ENCODE measurements at places on chromosomes 11 and 22.

GRCh38 chr11:130691581-130691980 is 224.7 kb downstream of the SNX19 start:
- H3K36me3 ChIP-seq = no peaks in the 10 kb centered on the region
- no peak for DNase-seq
- peaks cover 6% of the 10 kb centered on the region for H3K27me3 ChIP-seq
- H3K4me1 ChIP-seq = no peaks in the 10 kb centered on the region

DNA sequence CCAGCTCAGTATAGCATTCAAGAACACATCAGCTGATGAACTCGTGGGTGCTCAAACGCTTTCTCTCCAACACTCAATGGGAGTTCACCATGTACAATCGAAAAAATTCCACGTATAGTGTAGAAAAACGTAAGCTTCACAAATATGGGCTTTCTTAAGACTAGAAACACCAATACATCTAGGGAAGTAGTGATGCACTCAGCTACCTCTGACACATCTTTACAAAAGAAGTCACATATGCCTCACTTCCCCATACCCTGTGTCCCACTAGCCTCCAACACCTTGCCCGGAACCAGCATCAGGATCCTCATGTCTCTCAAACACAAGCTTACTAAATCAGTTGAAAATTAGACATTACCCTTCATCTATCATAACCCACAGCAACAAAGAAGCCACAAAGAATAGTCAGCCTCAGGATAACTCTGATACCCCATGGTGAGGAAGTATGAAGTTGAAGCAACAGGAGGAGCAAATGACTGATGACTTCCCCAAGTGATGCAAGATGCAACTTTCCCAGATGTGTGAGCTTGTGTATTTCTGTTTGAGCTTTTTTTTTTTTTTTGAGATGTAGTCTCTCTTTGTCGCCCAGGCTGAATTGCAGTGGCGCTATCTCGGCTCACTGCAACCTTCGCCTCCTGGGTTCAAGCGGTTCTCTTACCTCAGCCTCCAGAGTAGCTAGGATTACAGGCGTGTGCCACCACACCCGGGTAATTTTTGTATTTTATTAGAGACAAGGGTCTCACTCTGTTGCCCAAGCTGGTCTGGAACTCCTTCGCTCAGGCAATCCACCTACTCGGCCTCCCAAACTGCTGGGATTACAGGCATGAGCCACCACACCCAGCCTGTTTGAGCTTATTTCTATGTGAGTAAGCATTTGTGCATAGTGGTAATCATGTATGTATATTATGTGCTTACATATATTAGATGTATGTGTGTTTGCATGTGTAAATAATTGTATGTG is 8.5 kb upstream of the DENND5A start:
- no peaks in the 10 kb centered on the region for H3K36me3 ChIP-seq
- H3K27me3 ChIP-seq = no peaks in the 10 kb centered on the region
- H3K4me1 ChIP-seq = peaks cover 7% of the 10 kb centered on the region
- DNase-seq = no peak

- H3K36me3 ChIP-seq = no peaks in the 10 kb centered on the region
- peak; percentile 39 for DNase-seq
- H3K4me3 ChIP-seq = no peak overlapping the region
- no peak overlapping the region for H3K27ac ChIP-seq
- H3K27me3 ChIP-seq = peaks cover 11% of the 10 kb centered on the region
Observed at GRCh38 chr22:48089601-48090331, 1327.3 kb downstream of the TBC1D22A start.

DNA sequence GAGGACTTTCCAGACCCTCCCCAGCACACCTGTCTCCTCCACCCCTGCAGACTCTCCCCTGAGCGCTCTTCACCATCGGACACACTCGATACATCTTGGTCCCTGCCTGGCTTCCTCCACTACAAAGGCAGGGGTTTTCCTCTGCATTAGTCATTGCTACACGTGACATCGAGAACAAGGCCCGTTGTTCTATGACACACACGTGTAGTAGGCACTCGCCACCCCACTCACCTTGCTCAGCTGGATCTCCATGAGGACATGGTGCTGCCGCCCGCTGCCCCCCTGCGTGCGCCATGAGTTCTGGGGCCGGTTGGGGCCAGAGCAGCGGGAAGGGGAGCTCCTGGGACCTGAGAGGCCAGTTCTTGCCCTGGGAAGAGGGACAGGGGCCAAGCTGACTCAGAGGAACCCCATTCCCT is 16.7 kb downstream of the ATG2A start:
- H3K4me3 ChIP-seq = peak overlapping the region; percentile 1
- H3K36me3 ChIP-seq = peaks cover 5% of the 10 kb centered on the region
- H3K27me3 ChIP-seq = no peaks in the 10 kb centered on the region

DNA sequence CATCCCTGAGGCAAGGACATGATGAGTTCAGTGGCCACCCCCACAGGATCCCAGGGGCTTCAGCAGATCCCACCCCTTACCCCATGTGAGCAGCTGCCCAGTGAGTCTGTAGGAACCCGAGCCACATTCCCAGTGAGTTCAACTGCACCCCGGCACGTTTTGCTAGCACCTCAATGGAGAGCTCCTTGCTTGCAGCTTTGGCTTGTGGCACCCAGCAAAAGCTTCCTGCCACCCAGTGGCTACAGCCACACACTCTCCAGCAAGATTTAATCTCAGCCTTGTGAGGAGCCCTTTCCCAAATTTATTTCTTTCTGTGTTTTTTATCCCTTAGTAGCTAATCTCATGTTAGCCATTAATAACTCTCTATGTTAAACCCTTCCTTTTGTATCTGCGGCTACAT is 4.0 kb downstream of the SAA1 start:
- H3K27ac ChIP-seq = no peak overlapping the region
- no peak for DNase-seq
- H3K4me3 ChIP-seq = no peak overlapping the region
- H3K36me3 ChIP-seq = peaks cover under 1% of the 10 kb centered on the region
- H3K4me1 ChIP-seq = peaks cover 3% of the 10 kb centered on the region
- H3K27me3 ChIP-seq = no peaks in the 10 kb centered on the region

DNA sequence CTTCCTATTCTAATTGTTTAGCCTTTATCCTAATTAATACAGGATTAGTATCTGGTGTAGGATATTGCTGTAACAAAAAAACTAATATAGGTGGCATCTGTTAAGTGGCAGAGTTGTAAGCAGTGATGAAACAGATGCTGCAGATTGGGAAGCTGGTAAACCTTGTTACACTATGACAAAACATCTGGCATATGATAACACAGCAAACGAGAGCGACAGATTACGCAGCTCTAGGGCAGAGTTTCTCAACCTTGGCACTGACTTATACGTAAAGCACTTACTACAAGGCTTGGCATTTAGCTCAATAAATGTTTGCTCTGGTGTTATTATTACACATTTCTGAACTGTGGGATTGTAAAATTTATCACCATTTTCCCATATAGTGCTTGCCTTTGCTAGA is 137.0 kb downstream of the ATG16L2 start:
- H3K27ac ChIP-seq = no peak overlapping the region
- H3K4me1 ChIP-seq = peaks cover 5% of the 10 kb centered on the region
- H3K36me3 ChIP-seq = peaks cover 4% of the 10 kb centered on the region
- H3K27me3 ChIP-seq = no peaks in the 10 kb centered on the region
- H3K4me3 ChIP-seq = no peak overlapping the region

DNA sequence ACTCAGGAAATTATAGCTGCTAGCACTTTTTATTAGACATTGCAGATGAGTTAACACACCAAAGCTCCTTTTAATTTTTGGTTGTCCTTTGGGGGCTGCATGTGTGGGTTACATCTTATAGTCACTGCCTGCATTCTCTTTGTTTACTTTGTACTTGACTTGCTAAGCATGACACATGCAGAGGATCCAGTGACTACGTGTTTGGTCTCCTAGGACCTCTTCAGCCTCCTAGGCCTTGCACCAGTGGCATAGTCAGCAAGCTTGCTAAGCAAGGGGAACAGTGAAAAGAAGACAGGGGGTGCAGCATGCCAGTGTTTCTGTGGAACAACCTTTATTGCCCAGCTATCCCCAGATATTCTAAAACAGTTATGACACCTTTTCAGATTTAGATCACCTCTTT is 108.2 kb downstream of the PAX6 start:
- DNase-seq = no peak
- H3K4me3 ChIP-seq = no peak overlapping the region
- peaks cover 4% of the 10 kb centered on the region for H3K36me3 ChIP-seq
- no peaks in the 10 kb centered on the region for H3K27me3 ChIP-seq
- H3K4me1 ChIP-seq = no peaks in the 10 kb centered on the region

DNA sequence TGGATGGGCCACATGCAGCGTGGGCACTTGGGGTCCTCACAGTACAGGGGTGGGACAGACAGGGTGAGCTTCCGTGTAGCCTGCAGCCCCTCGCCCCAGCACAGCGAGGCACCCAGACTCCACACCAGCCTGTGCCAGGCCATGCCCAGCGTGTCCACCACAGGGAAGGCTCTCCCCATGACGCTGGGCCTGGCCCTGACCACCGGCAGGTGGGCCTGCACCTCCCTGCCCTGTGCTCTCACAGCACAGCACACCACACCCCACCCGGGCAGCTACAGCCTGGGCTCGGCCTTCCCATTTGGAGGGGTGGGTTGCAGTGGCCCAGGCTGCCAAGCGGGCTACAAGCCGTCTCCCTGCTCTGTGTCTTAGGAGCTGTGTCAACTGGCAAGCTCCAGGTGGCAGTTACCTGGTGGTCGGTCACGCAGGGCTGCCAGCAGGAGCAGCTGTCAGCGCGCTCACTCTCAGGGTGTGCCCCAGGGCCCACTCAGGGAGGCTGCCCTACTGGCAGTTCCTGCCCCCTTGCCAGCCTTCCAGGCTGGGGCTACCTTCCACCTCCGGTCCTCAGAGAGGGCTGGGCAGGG is 4.6 kb downstream of the MOB2 start:
- DNase-seq = no peak
- H3K4me3 ChIP-seq = no peak overlapping the region
- H3K27ac ChIP-seq = no peak overlapping the region
- peaks cover 3% of the 10 kb centered on the region for H3K4me1 ChIP-seq
- no peaks in the 10 kb centered on the region for H3K27me3 ChIP-seq
- H3K36me3 ChIP-seq = peaks cover 9% of the 10 kb centered on the region

DNA sequence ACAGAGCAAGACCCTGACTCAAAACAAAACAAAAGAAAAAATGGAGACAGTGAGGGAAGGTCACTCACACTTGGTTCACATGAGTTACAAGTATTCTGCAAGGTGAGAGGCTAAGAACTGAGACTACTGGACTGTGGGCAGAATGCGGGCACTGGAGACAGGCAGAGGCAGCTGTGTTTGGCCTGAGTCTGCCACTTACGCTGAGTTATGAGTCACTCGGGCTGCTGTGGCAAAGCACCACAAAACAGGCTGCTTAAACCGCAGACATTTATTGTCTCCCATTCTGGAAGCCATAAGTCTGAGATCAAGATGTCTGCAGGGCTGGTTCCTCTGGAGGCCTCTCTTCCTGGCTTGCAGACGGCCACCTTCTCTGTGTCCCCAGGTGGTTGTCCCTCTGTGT is 122.8 kb downstream of the SHANK2 start:
- no peak overlapping the region for H3K27ac ChIP-seq
- H3K36me3 ChIP-seq = no peaks in the 10 kb centered on the region
- H3K4me1 ChIP-seq = no peaks in the 10 kb centered on the region
- no peaks in the 10 kb centered on the region for H3K27me3 ChIP-seq
- DNase-seq = no peak

GRCh38 chr11:130798280-130798679 is 118.0 kb downstream of the SNX19 start:
- peaks cover 14% of the 10 kb centered on the region for H3K27me3 ChIP-seq
- H3K27ac ChIP-seq = no peak overlapping the region
- no peaks in the 10 kb centered on the region for H3K4me1 ChIP-seq
- no peaks in the 10 kb centered on the region for H3K36me3 ChIP-seq

GRCh38 chr11:4903484-4903883 is at the start of gene OR51A7:
OR51A7 (plus strand) TSS chr11:4903783; CDS start chr11:4907370, 3,587 bp downstream.
- H3K27me3 ChIP-seq = peaks cover 9% of the 10 kb centered on the region
- no peak for DNase-seq
- no peaks in the 10 kb centered on the region for H3K4me1 ChIP-seq
- H3K27ac ChIP-seq = no peak within 1 kb of the TSS
- H3K4me3 ChIP-seq = no peak within 1 kb of the TSS
- no peaks in the 10 kb centered on the region for H3K36me3 ChIP-seq

GRCh38 chr22:38186429-38186828 is 4.8 kb upstream of the PLA2G6 start:
- H3K4me1 ChIP-seq = peaks cover 5% of the 10 kb centered on the region
- DNase-seq = no peak
- no peak overlapping the region for H3K27ac ChIP-seq
- H3K4me3 ChIP-seq = no peak overlapping the region
- no peaks in the 10 kb centered on the region for H3K27me3 ChIP-seq

DNA sequence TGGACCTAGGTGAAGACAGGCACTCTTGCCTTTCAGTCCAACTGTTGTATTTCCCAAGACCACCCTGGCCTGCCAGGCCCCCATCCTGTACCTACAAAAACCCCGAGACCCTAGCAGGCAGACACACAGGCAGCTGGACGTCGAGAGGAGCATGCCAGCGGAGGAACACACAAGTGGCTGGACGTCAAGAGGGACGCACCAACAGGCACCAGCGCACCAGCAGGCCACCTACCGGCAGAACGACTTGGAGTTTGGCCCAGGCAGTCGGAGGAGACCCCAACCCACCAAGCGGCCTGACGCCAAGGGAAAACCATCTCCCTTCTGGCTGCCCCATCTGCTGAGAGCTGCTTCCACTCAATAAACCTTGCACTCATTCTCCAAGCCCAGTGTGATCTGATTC is 1883.4 kb upstream of the RAG2 start:
- H3K27me3 ChIP-seq = no peaks in the 10 kb centered on the region
- no peak overlapping the region for H3K4me3 ChIP-seq
- no peak overlapping the region for H3K27ac ChIP-seq
- DNase-seq = no peak

DNA sequence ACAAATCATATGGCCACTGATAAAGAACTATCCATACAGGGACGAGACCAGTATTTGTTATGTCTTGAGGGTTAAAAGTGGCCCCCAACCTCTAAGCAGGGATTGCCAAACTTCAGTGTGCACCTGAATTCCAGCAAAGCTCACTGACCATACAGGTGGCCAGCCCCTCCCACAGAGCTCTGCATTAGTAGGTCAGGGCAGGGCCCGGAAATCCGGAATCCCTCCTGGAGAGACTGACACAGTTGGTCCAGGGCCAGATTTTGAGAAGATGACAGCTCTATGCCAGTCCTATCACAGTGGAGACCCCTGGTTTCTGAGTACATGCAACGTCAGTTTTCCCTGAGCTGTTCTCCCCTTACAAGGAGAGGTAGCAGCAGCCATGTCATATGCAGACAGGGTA is 20.8 kb downstream of the VPS37C start:
- no peak overlapping the region for H3K4me3 ChIP-seq
- no peak overlapping the region for H3K27ac ChIP-seq
- peaks cover 4% of the 10 kb centered on the region for H3K4me1 ChIP-seq
- H3K27me3 ChIP-seq = no peaks in the 10 kb centered on the region
- peaks cover 11% of the 10 kb centered on the region for H3K36me3 ChIP-seq

GRCh38 chr22:28896611-28897010 is 13.2 kb downstream of the ZNRF3 start:
- DNase-seq = no peak
- H3K36me3 ChIP-seq = no peaks in the 10 kb centered on the region
- peaks cover 20% of the 10 kb centered on the region for H3K4me1 ChIP-seq
- peaks cover 8% of the 10 kb centered on the region for H3K27me3 ChIP-seq
- no peak overlapping the region for H3K4me3 ChIP-seq
- H3K27ac ChIP-seq = no peak overlapping the region
